ENCODE measurements at places on chromosomes 16 and 17.

DNA sequence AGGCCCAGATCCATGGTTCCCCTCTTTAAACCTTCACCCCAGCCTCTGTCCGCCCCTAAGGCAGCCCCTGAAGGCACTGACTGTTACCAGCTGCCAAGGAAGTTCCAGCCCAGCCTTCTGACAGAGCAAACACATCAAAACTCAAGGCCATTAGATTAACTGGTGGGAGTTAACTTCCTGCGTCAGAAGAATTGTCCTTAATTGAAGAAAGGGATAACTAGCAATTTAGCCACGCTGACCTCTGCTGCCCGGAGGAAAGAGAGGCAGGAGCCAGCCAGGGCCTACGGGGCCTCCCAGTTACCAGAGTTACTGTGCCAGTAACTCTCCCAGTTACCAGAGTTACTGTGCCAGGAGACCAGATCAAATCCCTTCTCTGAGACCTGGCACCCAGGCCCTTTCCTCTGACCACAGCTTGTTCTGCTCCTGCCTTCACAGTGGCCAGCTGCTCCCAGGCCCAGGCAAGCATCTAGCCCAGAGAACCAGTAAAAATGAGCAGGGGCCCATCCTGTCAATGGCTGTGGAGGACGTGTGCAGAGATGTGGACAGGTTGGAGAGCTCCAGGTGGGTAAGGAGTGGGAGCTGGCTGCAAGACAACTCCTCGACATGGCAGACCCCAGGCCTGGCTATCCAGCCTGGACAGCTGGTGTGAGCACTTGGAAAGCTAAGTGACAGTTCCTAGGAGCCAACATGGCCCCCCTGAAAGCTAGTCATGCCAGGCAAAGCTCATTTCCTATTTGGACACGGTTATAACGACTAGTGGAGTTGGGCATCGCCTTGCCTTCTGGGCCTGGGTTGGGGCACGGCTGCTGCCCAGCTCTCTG is 2.8 kb upstream of the PITPNM3 start:
- DNase-seq, result no peak

DNA sequence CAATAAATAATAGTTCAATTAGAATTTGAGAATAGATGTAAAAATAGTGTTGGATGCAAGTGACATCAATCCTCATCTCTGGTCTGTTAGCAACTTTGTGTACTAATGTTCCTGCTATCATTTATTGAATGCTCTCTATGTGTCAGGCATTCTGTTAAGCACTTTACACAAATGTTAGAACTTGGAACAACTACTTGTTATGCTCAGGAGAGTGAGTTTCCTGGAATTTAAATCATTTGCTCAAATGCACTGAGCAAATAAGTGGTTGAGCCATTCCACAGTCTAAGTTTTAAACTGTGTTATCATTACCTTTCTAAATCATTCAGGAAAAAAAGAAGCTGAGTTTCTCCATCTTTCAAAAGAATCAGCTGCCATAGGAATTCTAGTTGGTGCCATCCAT is 1327.3 kb upstream of the GOT2 start:
- DNase-seq, result no peak

GRCh38 chr17:27038676-27039075 is 255.2 kb upstream of the WSB1 start:
- no peak for DNase-seq

DNA sequence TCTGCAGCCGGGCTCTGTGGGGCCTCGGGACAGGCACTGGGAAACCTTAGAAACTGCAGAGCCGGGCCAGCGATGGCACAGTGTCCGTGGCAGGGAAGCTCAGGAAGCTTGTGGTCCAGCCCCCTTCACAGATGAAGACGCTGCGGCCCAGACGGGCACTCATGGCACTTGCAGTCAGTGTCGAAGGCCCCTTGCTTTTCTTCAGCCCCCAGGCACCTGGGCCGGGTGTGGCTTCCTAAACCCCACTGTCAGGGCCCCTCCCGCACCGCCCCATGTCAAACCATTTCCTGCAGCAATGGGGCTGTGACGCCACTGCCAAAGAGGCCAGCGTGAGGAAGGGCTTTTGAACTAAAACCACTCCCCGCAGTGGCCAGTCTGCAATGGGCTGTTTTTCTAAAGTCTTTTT is 164.0 kb downstream of the LAT start:
- DNase-seq, result peak; percentile 41

DNA sequence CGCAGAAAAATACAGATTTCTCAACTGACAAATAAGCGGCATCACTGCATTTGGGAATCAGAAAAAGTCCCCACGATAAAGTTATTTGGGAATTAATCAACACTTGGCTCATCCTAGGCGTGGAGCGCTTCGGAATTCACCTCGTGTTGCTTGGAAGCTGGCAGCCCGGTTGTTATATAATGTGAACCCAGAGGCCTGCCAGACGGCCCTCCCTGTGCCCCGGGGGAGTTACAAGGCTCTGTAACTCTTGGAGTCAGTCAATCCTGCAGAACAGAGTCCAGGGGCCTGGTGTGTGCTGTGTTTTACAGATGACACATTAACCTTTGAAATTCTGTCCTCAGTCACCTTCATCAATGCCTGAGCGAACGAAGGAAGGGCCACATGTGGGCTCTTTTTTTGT is 111.1 kb downstream of the PITPNC1 start:
- DNase-seq, result no peak

DNA sequence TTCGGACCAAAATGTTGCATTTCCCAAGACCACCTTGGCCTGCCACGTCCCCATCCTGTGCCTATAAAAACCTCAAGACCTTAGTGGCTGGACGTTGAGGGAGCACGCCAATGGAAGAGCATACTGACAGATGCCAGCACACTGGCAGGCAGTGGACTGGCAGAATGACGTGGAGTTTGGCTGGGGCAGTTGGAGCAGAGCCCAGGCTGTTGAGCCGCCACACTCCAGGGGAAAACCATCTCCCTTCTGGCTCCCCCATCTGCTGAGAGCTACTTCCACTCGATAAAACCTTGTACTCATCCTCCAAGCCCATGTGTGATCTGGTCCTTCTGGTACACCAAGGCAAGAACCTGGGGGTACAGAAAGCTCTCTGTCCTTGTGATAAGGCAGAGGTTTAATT is 494.1 kb downstream of the CDH11 start:
- no peak for DNase-seq

- no peak for DNase-seq
These were observed 28.0 kb downstream of the ARHGAP23 start for GRCh38 chr17:38456031-38456815.

- no peak for DNase-seq
These were observed 49.6 kb downstream of the PITPNM3 start for GRCh38 chr17:6506679-6507231.

DNA sequence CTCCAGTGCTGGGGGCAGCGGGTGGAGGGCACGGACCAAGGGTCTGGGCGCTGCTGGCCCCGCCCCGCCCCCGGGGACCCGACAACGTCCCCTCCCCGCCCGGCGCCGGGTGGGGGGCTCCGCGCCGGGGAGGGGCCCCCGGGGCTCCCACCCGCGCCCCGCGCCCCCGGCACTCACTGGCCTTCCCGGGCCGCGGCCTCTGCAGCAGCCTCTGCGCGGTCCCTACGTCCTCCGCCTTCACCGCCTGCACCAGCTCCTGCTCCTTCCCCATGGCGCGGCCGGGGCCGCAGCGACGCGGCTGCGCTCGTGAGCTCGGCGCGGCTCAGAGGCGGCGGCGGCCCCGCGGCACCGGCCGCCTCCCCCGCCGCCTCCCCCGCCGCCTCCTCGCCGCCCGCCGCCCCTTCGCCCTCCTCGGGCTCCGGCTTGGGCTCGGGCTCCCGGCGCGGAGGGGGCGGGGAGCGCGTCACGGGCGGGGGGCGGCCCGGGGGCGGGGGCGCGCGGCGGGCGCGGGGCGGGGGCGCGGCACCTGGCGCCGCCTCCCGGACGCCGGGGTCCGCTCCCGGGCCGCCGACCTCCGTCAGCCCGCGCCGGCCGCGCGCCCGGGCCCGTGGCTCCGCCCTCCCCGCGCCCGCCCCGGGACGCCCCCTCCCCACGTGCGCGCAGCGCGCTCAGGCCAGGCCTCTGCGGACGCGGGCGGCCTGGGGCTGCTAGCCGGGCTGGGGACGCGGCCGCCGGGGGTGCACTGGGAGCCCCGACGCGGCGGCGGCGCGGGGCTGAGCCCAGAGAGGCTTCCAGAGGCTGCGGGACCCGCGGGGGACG is at the start of gene CASKIN1:
CASKIN1 (minus strand) TSS at position 444 of the 819 bp plus-strand sequence; CDS start at position 271, 173 bp downstream.
- DNase-seq, result no peak

- DNase-seq, result no peak
These were observed 3.7 kb upstream of the MYL4 start for GRCh38 chr17:47205419-47205963.

GRCh38 chr16:30046588-30046987 is 15.5 kb upstream of the TLCD3B start:
- DNase-seq, result no peak

DNA sequence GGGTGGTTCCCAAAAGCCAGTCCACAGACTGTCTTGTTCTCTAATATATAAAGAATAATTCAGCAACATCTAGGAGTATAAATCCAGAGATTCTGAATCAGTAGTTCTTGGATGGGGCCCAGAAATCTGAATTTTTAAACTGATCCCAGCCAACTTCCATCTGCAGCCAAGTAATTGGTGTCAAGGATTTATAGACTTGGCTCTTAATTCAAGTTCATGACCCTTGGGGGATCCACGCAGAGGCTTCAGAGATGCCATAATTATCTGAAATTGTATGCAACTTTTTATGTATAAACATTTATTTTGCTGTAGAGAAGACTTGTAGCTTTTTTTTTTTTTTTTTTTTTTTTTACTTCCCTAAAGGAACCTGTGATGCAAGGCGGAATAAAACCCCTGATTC is 60.6 kb downstream of the HLF start:
- no peak for DNase-seq

Measured in stimulated activated CD8-positive, alpha-beta memory T cell treated with anti-CD3 and anti-CD28 coated beads, Interleukin-7, amount 100 ng/mL, for 1 hour (primary cell).